M059J (cell line): ENCODE measurements at places on chromosomes 1 and 21.

DNA sequence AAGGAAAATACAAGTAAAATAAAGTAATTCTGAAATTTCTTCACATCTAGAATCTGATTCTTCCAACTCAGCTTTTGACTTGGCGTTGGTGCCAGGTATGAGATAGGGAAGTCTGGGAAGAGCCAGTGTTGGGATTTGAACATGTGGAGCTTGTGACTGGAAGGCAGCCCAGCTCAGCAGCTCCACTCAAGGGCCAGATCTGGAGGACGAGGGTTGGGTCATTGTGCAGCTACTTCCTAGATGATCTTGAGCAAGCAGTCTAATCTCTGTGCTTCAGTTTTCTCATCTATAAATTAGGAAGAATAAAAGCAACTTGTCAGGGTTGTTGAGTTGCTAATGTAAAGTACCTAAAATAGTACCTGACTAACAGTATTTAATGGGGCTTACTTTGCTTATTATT, 5.0 kb downstream of the ADARB1 start:
- no peak for DNase-seq

- DNase-seq, result no peak
These were observed 1208.3 kb upstream of the B3GALT2 start for GRCh38 chr1:194394676-194395075.

GRCh38 chr1:28340221-28340974, 11.6 kb downstream of the MED18 start:
- no peak for DNase-seq

DNA sequence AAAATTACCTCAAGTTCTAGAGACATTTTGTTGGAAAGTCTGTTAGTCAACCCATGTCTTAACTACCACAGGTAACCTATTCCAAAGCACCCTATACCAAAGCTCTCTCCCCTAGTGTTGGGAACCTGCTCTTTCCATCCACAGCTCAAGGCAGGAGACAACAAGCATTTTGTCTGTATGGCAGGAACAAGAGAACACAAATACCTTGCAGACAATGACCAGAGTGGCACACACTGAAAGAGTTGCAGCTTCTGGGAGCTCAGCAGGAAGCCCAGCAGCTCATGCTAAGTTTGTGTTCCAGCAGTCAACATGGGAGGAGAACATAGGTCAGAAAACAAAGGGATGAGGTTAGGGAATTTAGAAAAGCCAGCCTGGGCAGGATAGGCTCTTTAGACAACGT, 300.8 kb downstream of the HHIPL2 start:
- no peak for DNase-seq

DNA sequence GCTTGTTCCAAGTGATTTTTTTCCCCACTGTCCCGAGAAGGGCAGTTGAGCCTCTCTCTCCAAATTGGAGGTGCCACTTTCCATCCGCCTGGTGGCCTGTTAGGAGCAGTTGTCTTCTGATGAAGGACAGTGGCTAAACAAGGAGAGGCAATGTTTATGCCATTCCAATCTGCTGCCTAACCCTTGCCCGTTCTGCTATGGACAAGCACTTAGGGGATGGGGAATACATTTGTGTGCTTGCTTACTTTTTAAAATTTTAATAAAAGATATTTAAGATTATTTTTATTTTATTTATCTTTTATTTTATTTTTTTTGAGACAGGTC, 12.0 kb downstream of the COQ8A start:
- DNase-seq, result no peak

- no peak for DNase-seq
These were observed 9.3 kb downstream of the TCP10L start for GRCh38 chr21:32576011-32576410.

GRCh38 chr1:6331543-6332273, 61.9 kb downstream of the ACOT7 start:
- no peak for DNase-seq

- no peak for DNase-seq
These were observed 30.0 kb downstream of the TENT5C start for GRCh38 chr1:117635805-117636204.

DNA sequence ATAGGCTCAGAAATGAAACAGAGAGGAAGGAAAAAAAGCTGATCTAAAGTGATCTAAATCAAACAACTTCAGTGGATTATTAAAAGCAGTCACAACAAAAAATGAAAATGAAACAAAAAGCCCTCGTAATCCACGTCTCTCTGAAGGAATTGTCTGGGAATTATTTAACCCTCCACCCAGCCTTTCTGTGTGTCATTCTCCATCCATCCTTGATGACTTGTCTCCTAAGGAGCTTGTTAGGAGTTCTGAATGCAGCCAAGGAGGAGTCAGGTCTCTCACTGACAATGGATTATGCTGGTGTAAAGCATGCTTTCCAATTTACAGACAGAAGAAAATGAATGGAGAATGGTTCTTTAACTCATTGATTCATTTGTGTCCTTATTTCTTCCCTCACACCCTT, 359.3 kb upstream of the RUNX1 start:
- DNase-seq, result peak; percentile 71

- peak; percentile 95 for DNase-seq
These were observed 3.8 kb downstream of the BCL9 start for GRCh38 chr1:147545133-147545532.

GRCh38 chr1:168178638-168179437, at the start of gene TIPRL:
TSS of gene TIPRL (plus strand) at chr1:168178962. CDS start at chr1:168179078, 116 bp downstream.
- peak; percentile 99 for DNase-seq

GRCh38 chr1:58402444-58402843, 144.1 kb downstream of the OMA1 start:
- DNase-seq, result peak; percentile 76

DNA sequence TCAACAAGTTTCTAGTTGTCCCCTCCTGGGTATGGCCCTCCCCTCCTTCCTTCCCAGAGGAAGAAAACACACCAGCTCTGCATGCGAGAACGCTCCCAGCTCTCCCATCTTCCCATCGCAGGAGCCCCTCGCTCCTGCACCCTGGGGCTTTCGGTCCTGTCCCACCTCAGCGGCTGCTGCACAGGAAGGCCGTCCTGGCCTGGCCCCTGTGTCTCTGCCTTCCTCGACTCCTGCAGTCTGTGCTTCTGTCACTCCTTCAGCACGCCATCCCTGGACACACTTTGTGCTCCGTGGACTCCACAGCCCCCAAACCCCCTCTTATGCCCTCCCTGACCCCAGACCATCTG, 23.2 kb downstream of the KRTAP10-1 start:
- DNase-seq, result no peak

- no peak for DNase-seq
These were observed 70.1 kb upstream of the NTPCR start for GRCh38 chr1:232880354-232880753.

GRCh38 chr21:36310016-36310415, 10.0 kb upstream of the MORC3 start:
- no peak for DNase-seq

DNA sequence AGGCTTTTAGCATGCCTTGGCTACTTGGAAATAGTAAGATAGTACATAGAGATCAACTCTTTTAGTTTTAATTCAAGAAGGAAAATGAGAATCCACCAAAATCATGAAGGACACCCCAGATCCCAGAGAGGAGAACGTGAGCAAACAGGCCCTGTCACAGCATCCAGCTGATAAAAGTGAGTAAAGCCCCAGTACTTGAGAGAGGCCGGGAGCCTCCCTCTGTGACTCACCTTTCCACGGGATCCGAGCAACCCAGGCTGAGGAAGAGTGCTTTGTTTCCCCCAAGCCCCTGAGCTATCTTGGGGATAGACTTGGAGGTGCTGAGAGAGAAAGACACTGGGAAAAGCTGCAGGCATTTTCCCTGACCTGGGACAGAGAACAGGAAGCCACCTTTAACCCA, 238.6 kb downstream of the DUSP10 start:
- no peak for DNase-seq

GRCh38 chr1:230797376-230797920, 50.3 kb downstream of the CAPN9 start:
- DNase-seq, result no peak

- no peak for DNase-seq
These were observed 61.7 kb downstream of the ITSN1 start for GRCh38 chr21:33703750-33704606.

- no peak for DNase-seq
These were observed 91.6 kb upstream of the COL6A1 start for GRCh38 chr21:45889961-45890360.

GRCh38 chr1:241924080-241924808, 33.3 kb upstream of the BECN2 start:
- no peak for DNase-seq

DNA sequence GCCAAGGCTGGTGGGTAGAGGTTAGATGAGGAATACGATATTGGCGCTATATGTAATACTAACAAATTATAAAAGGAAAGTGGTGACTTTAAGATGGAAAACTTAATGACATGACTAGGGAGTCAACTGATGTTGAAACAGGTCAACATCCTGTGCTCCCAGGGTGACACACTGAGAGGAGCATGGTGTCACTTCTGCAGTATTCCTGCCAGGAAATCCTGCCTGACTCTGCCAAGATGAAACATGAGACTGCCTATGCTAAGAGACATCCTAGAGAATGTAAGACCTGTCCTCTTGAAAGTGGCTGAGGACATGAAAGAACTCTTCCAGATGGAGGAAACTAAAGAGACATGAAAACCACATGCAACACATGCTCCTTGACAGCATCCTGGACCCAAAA, 65.0 kb upstream of the KCND3 start:
- no peak for DNase-seq

DNA sequence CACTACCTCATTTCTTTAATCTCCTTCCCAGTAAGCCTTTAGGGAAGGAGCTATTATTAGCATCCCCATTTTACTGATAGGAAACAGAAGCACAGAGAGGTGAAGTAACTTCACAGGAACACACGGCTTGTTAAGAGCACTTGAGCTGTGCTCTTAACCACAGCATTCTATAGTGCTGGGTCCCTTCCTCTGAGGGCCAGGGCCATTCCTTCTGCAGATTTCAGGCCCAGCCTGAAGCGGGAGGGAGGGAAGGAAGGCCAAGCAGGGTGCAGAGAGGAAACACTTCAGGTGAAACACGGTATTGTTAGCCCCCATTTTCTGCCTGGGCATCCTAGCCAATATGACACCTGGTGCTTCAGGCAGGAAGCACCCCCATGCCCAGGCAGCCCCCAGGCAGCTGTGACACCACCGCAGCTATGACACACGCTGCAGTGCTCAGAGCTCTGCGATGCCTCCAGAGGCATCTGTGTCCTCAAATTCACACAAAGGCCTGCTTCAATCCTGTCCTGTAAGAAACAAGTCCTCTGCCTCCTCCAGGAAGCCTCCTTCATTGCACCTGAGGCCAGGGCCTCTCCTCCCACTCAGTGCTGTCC, 4.5 kb upstream of the EXTL1 start:
- no peak for DNase-seq

DNA sequence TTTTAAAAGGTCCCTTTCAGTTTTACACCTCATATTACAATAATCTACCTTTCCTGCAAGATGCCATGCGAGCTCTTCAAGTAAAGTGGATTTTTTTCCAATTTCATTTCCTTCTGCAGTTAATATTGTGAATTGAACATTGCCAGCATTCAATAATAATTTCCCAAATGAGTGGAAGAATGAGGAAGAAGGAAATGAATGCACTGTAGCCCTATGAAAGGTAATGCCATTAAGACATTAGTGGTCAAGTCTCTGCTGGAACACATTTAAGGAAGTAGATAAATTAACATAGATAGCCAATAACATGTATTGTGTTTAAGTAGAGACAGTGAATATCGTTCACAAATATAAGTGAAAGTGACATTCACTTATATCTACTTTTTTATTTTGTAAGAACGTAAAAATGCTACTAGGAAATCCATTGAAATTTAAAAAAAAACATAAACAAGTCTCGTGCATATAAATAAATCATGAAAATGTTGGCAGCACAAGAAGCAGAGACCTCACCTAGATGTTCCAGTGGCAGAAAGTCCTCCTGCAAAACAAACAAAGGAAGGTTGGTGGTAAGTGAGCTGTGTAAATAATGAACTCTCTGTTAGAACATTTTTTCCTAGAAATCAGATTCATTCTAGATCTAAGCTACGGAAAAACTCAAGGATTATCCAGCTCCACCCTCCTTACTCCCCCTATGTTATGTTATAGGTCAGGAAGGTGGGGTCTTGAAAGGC, 17.7 kb downstream of the FCRL3 start:
- DNase-seq, result no peak

DNA sequence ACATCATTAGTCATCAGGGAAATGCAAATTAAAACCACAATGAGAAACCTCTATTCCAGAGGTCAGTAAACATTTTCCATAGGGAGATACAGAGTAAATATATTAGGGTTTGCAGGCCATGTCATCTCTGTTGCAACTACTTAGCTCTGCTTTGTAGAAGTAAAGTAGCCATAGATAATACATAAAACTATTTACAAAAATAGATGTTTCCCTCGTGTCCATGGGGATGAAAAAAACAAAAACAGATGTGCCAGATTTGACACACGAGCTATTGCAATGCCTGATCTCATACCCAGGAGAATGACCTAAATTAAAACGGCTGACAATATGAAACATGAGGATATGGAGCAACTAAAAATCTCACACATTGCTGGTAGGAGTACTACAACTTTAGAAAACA, 17.3 kb downstream of the LTN1 start:
- peak; percentile 73 for DNase-seq

GRCh38 chr1:54199151-54199764, 572 bp downstream of the CYB5RL start:
- DNase-seq, result no peak

DNA sequence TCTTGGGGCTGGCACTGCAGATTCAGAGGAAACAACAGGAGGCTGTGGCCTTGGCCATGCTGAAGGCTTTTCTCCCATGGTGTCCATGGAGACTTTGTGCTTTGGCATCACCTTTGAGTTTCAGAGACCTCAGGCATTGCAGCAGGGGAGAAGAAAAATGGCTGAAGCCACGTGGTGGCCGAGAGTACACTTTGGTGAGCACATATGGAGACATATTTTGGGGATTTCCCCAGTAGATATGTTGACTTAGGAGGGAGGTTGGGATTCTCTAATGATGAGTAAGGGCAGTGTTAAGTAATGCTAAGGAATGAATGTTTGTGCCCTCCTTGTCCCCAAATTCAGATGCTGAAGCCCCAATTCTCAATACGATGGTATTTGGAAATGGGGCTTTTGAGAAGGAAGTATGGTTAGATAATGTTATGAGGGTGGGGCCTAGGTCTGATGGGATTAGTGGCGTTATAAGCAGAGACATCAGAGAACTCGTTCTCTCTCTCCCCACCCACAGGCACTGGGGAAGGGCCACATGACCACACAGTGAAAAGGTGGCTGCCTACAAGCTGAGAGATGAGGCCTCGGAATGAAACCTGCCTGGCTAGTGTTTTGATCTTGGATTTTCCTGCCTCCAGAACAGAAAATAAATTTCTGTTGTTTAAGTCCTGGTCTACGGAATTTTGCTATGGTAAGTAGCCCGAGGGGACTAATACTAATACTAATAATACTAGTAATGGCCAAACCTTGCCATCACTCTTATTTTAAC, 98.6 kb downstream of the TBX19 start:
- peak; percentile 21 for DNase-seq

GRCh38 chr1:82185084-82185483, 384.4 kb downstream of the ADGRL2 start:
- DNase-seq, result no peak

DNA sequence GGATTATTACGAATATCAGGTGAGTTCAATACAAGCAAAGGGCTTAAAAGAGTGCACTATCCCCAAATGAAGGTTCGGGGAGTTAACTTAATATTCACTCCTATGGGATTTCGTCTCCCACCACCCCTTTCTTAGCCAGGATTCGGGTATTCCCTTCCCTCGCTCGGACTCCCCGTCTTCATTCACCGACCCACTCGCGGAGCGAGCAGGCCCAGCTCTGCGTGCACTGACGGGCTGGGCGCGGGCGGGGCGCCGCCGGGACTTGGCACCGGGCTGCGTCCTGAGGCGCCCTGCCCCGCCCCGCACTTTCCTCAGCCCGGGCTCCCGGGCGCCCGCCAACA, 7.7 kb upstream of the MPZL1 start:
- no peak for DNase-seq
